Activated naive CD8-positive, alpha-beta T cell treated with anti-CD3 and anti-CD28 coated beads, Interleukin-2, amount 50 U/mL, for 16 hours (primary cell): ENCODE measurements at places on chromosomes 12 and 14.

DNA sequence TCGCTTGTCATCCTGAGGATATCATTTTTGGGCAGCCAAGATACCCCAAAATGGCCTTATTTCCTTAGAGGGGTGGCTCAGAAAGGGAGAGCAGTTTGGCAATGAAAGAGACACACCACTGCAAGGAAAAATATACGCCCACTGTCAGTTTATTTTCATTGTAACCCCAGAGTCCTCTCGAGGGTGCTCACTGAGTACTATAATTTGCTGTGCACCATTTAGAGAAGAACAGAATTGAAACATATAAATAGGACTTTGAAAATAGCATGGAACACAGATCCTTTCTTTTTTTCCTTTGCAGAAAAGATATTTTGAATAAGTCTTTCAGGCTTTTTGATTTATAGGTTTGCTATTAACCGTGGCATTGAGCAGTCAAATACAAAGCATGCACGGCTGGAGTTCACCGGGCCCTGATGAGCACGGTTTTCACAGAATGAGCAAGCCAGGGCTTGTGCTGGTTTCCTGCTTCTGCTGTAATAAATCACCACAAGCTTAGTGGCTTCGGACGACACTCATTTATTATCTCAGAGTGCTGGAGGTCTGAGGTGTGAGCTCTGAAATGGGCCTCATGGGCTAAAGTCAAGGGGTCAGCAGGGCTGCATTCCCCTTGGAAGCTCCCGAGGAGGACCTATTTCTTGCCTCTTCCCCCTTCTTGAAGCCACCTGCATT lies 152.3 kb downstream of the ZNF664 start:
- no peak for DNase-seq

DNA sequence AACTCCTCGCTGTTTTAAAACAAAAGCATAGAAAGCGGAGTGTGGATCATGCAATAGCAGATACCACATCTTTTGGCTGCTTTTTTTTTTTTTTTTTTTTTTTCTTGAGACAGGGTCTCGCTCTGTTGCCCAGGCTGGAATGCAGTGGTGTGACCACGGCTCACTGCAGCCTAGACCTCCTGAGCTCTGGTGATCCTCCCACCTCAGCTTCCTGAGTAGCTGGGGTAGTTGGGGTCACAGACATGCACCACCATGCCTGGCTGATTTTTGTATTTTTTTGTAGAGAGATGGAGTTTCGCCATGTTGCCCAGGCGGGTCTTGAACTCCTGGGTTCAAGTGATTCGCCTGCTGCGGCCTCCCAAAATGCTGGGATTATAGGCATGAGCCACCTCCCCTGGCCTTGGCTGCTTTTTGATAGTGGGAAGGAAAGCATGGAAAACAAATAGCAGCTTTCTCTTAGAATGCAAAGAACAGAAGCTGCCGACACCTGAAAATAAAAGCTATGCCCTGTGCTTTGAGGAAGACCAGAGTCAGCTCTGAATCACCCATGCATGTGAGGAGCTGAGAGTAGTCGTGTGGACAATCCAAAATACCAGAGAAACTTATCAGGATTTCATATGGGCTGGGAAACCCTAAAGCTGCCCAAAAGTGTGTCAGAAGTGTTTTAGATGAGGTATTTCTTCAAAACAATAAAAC lies 3.6 kb upstream of the ELK3 start:
- DNase-seq, result no peak

DNA sequence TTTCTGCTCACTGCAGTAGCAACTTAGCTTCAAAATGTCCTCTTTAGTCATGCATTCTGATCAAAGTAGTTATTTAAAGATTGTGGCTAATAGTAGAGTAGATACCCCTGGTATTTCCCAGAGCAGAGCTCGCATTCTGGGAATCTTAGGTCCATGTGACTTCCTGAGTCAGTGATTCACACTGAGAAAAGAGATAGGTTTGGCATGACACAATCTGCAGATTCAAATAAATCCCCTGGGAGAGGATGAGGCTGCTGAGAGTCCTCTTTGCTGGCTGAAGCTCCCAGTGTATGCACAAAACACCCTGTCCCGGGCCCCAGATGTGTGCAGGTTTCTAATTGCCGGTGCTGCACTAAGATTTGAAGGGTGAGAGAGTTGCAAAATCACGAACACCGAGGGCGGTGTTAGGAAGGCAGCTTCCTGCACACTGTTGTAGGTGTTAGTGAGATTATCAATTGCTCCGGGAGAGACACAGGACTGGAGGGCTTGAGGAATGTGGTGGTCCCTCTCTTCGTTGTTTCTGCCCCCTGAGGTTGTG lies 233.2 kb downstream of the NRXN3 start:
- no peak for DNase-seq

DNA sequence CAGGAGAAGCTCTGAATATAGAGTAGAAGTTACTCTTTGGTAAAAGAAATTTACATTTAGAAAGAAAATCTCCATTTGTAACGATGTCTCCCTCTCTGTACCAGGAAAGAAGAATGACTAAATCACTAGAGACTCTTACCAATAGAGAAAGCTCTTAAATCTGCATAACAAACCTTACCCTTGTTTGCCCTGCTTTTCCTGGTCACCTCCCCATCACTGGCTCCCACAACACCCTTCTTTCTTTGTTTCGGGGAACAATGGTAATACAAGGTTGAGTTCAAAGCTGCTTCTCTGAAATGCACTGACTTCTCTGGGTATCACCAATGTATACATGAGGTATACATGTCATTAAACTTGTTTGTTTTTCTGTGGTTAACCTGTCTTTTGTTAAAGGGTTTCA lies 351.1 kb upstream of the FLRT2 start:
- DNase-seq, result no peak

DNA sequence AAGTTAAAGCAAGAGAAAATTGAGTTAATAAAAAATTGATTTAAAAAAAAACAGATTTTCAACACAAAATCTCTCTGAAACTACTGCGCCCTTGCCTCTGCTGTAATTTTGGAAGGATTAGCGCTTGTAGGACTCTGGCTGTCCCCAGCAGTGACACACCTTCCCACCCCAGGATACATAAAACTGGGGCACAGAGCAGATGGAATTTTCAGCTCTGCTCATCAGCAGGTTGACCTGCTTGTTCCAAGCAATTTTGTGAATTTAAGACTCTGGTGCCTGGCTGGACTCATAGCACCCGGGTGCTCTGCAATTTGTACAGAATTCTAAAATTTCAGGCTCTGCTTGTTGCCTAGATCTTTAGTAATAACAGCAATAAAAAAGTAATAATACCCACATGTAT lies 257.8 kb upstream of the GARIN6 start:
- no peak for DNase-seq

DNA sequence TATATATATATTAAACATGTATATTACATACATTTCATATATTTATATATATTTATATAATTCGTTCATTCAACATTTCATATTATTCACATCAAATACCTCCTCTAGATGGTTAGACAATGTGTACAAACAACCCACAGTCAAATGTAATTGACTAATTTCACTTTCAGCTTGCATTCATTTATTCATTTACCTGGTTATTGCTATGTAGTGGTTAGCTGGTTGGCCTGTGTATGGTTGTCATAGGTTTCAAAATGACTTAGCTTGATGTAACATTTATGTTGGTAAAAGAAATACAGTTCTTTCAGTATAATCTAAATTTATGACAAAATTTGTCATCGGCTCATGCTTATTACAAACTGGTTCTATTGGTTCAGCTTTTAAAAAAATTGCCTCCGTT lies 389 bp downstream of the OR4K13 start:
- DNase-seq, result no peak

DNA sequence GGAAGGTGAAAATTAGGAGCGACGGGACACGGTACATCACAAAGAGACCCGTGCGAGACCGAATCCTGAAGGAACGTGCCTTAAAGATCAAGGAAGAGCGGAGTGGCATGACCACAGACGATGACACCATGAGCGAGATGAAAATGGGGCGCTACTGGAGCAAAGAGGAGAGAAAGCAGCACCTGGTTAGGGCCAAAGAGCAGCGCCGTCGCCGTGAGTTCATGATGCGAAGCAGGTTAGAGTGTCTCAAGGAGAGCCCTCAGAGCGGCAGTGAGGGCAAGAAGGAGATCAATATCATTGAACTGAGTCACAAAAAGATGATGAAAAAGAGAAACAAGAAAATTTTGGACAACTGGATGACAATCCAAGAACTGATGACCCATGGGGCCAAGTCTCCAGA lies 385.3 kb downstream of the PDZRN4 start:
- DNase-seq, result no peak

- DNase-seq, result no peak
Measured at GRCh38 chr12:6266971-6267721, 43.3 kb upstream of the PLEKHG6 start.

- DNase-seq, result no peak
Measured at GRCh38 chr14:73780391-73780790, 66.2 kb upstream of the PNMA1 start.

- no peak for DNase-seq
Measured at GRCh38 chr12:67539946-67540345, 108.6 kb upstream of the DYRK2 start.

- DNase-seq, result no peak
Measured at GRCh38 chr14:58862416-58863160, 224.8 kb downstream of the DACT1 start.

DNA sequence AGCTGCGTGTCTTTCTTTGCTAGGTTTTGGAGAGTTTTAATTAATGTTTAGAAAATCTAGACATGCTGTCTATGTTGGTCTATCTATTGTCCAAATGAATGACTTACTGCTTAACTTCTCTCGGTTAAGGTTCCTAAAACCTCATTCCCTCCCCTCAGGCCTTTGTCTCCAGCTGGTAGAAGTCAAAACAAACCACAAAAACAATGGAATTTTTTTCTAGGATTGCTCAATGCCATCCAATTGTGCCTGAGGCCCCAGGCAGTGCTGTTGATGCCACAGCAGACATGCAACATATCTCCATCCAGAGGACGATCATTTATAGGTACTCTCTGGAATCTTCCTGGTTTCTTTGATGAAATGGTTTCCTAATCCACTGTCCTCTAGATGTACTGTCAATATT lies 448.2 kb upstream of the TBX3 start:
- no peak for DNase-seq
